ENCODE measurements at places on chromosomes 1 and 21.

DNA sequence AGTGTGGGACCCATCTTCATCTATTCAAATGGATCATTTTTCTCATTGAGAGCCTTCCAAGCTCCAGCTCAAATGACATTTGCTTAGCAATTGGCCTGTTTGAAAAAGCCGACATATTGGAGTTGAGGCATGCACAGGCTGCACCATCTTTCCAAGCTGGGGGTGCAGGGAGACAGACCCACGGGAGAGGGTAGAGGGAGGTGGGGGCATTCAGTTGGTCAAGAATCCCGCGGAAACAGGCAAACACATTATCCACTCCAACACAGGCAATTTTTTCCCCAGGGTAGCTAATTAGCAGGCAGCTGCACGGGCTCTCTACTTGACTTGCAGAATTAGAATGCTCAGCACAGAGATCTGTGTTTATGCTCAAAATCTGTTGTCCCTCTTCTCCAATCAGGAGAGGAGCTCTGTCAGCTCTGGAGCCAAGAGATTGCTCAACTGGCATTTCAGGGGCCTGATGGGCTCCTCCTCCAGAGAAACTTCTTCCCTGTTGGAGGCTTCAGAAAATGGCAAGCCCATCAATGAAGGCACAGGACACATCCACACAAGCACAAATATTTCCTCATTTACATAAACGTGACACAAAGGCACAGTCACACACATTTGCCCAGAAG lies 267.8 kb downstream of the FOXD2 start:
- no peak for DNase-seq

- no peak for DNase-seq
Observed at GRCh38 chr1:100343897-100344296, 8.4 kb upstream of the CDC14A start.

- no peak for DNase-seq
Observed at GRCh38 chr1:81540216-81540615, 260.5 kb upstream of the ADGRL2 start.

GRCh38 chr1:36350659-36351226 lies 27.3 kb upstream of the EVA1B start:
- DNase-seq: no peak

DNA sequence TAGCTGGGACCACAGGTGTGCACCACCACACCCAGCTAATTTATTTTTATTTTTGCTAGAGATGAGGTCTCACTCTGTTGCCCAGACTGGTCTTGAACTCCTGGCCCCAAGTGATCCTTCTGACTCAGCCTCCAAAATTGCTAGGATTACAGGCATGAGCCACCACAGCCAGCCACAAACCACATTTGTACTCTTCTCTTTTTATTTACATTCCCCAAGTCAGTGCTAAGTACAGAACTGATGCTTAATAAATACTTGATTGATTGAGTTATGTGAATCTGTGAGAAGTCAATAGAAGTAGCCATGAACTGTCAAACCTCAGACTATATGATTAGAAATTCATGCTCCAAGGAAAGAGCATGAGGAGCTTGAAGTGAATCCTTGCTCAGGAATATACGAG lies 48.5 kb upstream of the S1PR1 start:
- DNase-seq: no peak

DNA sequence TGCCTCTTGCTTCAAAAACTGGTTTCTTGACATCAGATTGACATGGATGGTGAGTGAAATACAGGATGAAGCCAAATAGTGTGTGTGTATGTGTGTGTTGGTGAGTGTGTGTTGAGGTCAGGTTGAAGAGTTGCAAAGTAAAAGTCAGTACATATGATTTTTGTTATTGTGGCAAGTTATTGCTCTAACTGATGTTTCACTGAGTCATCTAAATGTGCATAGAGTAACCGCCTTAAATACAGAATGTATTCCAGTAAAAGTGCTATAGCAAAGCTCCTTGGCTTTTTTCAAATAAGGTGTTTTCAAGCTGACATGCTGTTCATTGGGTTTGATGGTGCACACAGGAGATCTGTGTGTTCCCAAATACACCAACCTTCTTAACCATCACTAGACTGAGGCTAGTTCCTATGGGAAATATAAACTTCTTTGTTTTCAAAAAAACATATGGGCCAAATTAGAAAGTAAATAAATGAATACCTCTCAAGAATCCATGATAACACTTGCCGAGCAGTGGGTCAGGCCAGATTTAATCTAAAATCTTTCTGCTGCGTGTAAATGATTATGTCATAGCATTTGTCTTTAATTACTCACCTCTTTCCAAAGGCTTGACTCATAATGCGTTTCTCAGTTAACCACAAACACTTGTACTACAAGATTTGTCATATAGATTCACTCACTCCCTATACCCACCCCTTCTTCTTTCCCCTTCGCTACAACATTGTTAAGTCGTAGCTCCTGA lies 151.1 kb downstream of the LYPLAL1 start:
- DNase-seq: no peak

DNA sequence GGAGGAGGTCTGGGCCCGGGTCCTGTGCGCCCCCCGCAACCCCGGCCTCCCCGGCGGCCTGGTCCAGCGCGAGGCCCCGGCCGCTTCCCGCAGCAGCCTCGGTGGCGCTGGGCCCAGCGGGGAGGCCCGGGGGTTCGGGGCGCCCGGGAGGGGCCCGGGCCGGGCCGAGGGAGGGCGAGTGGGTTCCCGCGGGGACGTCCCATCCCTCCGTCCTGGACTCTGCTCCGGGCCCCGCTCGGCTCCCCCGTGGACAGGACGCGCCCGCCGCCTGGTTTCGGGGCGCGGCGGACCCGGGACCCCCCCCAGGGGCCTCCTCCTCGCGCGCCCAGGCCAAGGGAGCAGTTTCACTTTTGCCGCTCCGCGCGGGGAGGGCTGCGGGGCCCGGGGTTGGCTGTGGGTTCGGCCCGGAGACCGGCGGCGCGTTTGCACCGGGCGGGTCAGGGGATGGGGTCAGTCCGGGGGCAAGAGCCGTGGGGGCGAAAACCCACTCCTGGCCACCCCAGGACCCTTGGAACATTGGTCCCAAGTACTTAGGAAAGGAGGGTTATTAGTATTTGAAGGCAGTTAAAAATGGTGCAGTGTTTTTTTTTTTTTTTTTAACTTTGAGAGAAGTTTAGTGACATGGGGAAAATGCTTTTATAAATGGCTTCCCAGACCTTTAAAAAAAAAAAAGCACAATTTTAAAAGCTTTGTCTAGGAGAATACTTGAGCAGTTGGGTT lies 677 bp downstream of the AGPAT3 start:
- no peak for DNase-seq

- DNase-seq: no peak
Observed at GRCh38 chr1:99677416-99677815, 31.5 kb downstream of the PALMD start.

DNA sequence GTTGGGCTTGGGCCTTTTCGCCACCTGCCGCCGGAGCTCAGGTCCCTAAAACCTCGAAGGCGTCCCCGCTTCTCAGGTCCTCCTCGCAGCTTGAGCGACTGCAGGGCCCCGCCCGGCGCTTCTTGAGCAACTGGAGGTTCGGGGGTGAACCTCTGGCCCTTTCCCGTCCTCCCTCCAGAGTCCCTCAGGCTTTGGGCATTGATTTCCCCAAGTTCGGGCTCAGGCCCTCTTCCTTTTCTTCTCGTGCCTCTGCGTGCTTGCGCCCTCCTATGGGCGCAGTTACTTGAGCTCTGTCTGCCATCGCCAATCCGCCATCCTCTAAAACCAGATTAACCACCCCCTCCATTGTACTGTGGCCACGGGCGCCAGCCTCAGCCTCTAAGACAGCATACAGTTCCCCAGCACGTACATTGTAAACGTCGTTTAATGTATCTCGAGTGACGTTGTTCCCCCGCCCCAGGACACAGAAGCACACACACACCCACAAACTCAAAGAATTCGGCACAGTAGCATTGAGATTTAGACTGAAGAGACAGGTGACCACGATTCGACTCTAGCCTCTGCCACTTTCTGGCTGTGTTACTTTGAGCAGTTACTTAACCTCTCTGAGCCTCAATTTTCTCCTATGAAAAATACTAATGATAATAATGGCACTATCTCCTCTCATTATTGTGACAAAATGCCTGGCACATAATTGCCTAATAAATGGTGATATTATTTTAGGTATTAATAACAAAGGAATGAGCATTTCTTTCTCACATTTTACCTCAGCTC lies 22.6 kb downstream of the BTG2 start:
- no peak for DNase-seq

GRCh38 chr21:16088056-16088455 lies 358.3 kb downstream of the USP25 start:
- DNase-seq: no peak

Data from stimulated activated CD8-positive, alpha-beta memory T cell treated with anti-CD3 and anti-CD28 coated beads, Interleukin-12 subunit alpha, Interleukin-12 subunit beta, amount 100 ng/mL, for 1 hour (primary cell).